ENCODE measurements at places on chromosomes 4 and X. TPM values are rescaled to one million over a fixed set of nuclear protein-coding genes. Genes with fewer than 3 reads are reported as not detected.

DNA sequence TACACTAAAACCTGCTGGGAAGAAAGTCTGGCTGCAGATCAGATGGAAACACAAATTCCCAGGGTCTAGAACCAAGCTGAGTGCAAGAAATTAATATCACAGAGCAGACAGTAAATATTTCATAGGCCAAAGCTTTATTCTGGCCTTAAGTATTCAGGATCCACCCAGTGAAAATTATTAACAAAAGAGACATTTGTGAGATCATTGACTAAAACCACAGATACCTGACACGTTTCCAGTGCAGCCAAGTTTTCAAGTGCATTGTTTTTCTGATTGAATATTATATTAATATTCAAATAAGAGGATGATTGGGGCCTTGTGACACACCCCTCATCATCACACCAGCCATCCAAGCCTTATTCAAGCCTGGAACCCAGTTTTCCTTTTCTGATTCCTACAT is 10.3 kb downstream of the ELOVL6 start:
- no peaks in the 10 kb centered on the region for H3K36me3 ChIP-seq
- no peaks in the 10 kb centered on the region for H3K4me1 ChIP-seq
- no peak overlapping the region for H3K27ac ChIP-seq
- H3K4me3 ChIP-seq = no peak overlapping the region
- H3K27me3 ChIP-seq = no peaks in the 10 kb centered on the region

Gene MRFAP1L1
- 57.0 TPM for total RNA-seq

DNA sequence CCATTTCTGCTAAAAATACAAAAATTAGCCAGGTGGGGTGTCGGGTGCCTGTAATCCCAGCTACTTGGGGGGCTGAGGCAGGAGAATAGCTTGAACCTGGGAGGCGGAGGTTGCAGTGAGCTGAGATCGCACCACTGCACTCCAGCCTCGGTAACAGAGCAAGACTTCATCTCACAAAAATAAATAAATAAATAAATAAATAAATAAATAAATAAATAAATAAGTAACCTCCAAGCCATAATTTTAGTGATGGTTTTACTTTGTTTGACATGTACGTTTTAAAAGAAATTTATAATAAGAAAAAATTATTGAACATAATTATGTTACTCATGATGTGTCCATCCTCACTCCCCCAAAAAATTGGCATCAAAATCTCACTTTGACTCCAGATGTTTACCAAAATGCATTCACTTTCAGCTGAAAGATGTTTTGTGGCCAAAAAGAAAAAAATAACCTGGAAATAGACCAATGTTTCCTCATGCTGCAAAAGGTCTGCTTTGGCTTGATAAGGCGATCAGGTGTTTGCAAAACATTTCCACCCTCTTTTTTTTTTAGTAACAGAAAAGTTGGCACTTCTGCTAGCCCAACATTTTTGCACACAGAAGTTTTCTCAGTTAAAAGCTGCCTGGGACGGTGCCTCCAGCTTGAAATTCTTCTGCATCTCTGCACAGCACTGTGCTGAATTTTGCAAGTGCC is 42.2 kb upstream of the DHRSX start:
- H3K27me3 ChIP-seq = peaks cover 3% of the 10 kb centered on the region
- no peaks in the 10 kb centered on the region for H3K36me3 ChIP-seq
- H3K27ac ChIP-seq = no peak overlapping the region
- H3K4me1 ChIP-seq = no peaks in the 10 kb centered on the region
- H3K4me3 ChIP-seq = no peak overlapping the region
- DNase-seq = peak; percentile 61

GRCh38 chr4:61583696-61584095 is 383.6 kb downstream of the ADGRL3 start:
- DNase-seq = no peak
- no peaks in the 10 kb centered on the region for H3K36me3 ChIP-seq
- no peak overlapping the region for H3K4me3 ChIP-seq
- no peaks in the 10 kb centered on the region for H3K4me1 ChIP-seq

DNA sequence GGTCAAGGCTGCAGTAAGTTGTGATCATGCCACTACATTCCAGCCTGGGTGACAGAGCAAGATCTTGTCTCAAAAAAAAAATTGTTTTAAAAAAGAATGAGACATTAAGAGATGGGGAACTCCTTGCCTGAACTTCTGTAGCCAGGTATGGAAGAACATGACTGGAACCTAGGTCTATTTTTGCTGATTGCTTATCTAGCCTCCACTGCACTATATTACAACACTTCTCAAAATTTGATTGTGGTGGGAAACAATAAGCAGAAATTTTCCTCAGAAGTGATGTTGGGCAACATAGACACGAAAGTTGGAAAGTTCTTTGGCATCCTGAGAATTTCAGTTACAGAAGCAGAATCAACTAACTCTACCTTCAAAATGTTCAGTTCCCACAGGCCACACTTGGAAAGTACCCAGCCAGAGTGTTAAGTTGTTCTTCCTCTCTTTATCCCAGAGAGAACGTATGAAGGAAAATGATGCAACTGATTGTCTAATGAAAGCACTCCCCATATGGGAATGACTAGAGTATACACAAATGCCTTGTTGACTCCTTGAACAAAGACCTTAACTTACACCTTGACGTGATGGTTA is 50.0 kb downstream of the LUZP4 start:
- no peak overlapping the region for H3K4me3 ChIP-seq
- no peak overlapping the region for H3K27ac ChIP-seq
- peaks cover 5% of the 10 kb centered on the region for H3K4me1 ChIP-seq

DNA sequence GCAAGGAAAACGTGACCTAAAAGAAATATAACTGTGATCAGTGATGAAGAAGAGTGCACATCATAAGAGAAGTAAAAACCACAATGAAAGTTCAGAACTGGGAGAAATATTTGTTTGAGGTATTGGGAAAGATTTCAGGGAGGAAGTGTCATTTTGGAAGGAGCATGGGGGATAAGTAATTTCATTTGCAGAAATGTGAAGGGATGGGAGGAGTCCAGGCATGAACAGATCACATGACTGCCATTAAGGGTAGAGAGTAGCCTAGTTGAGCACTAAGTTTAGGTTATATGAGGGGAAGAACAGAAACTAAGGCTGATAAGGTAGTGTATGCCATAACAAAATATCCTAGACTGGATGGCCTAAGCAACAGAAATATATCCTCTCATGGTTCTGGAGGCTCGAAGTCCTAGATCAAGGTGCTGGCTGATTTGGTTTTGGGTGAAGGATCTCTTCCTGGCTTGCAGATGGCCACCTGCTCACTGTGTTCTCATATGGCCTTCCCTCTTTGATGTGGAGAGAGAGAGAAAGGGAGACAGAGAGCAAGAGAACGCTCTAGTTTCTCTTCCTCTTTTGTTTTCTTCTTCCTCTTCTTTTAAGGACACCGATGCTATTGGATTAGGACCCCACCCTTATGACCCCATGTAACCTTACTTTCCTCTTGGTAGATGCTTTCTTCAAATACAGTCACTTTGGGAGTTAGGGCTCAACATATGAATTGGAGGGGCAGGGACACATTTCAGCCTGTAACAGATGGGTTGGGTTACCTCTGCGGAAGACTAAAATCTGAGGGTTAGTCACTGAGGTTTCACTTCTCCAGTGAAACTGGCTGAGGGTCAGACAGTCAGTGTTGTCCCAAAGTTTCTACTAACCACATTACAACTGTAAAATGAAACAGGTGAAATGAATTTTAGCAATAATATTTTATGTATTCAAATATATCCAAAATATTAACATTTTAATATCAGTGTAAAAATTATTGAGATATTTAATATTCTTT is 77.9 kb downstream of the EGF start:
- H3K27me3 ChIP-seq = no peaks in the 10 kb centered on the region
- no peak overlapping the region for H3K27ac ChIP-seq
- H3K36me3 ChIP-seq = no peaks in the 10 kb centered on the region
- peak; percentile 19 for DNase-seq
- no peak overlapping the region for H3K4me3 ChIP-seq

Gene TFE3
- total RNA-seq = 10.8 TPM
